ENCODE measurements at places on chromosomes 11 and 22. TPM values are rescaled to one million over a fixed set of nuclear protein-coding genes. Genes with fewer than 3 reads are reported as not detected.
A peak's percentile ranks its signal among the peaks of the same experiment; 100 is the strongest.

DNA sequence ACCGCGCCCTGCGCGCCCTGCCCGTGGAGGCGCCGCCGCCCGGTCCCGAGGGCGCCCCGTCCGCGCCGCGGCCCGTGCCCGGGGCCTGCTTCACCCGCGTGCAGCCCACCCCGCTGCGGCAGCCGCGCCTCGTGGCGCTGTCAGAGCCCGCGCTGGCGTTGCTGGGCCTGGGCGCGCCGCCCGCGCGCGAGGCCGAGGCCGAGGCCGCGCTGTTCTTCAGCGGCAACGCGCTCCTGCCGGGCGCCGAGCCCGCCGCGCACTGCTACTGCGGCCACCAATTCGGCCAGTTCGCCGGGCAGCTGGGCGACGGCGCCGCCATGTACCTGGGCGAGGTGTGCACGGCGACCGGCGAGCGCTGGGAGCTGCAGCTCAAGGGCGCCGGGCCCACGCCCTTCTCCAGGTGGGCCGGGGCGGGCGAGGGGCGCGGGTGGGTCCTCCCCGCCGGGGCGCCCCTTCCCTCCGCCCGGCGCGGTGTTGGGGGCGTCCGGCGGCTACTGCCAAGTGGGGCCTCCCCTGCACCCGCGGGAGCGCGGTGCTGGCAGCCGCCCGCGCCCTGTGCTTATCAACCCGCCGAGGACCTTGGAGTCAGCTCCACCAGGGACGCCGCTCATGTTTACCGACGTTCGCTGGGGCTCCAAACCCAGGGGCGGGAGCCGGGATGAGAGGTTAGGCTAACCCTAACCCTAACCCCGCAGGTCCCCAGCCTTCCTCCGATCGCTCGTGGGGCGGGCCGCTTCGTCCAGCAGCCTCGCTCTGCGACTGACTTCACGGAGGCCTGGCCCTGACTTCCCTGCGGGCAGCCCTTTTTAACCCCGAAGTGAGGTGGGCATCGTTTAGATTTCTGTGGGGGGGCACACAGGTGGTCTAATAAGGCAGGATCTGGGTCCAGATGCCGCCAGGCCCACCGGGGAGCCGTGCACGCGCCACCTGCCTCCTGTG lies 649 bp downstream of the SELENOO start:
- peaks cover 16% of the 10 kb centered on the region for H3K4me1 ChIP-seq
- DNase-seq: no peak
- H3K36me3 ChIP-seq: peaks cover 20% of the 10 kb centered on the region
- H3K27me3 ChIP-seq: no peaks in the 10 kb centered on the region
- H3K4me3 ChIP-seq: peak overlapping the region; percentile 90

NUDT22 gene
- 47.9 TPM for total RNA-seq

- no peaks in the 10 kb centered on the region for H3K36me3 ChIP-seq
- H3K27ac ChIP-seq: peak overlapping the region; percentile 61
- H3K4me3 ChIP-seq: no peak overlapping the region
Measured at GRCh38 chr11:116701297-116701801, 71.4 kb downstream of the BUD13 start.

MRGPRE gene
- not detected for total RNA-seq

ANO5 gene
- 4.1 TPM for total RNA-seq

DNA sequence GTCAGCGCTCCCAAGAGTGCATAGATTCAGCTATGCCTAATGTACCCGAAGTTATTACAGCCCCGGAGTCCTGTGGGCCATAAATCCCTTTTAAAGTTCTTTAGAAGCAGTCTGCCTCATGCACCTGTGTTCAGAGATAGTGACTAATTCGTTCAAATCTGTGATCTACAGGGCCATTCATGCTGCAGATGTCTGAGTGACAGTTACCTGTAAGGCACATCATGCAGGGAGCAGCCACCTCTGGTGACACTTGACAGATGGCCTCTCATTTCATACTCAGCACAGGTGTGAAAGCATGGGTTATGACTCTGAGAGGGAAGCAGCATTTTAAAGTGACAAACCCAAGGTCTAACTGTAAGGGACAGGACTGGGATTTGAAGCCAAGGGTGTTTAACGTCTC lies 2.4 kb upstream of the E2F8 start:
- H3K4me1 ChIP-seq: peaks cover 14% of the 10 kb centered on the region
- no peak for DNase-seq
- H3K4me3 ChIP-seq: peak overlapping the region; percentile 97
- peaks cover 29% of the 10 kb centered on the region for H3K27me3 ChIP-seq
- H3K27ac ChIP-seq: no peak overlapping the region

LDHAL6A gene
- total RNA-seq: not detected

- H3K27ac ChIP-seq: peak overlapping the region; percentile 37
- no peaks in the 10 kb centered on the region for H3K27me3 ChIP-seq
- peaks cover 58% of the 10 kb centered on the region for H3K4me1 ChIP-seq
- H3K4me3 ChIP-seq: peak overlapping the region; percentile 46
- no peak for DNase-seq
Measured at GRCh38 chr11:34341931-34342533, 15.8 kb downstream of the ABTB2 start.

- peaks cover 18% of the 10 kb centered on the region for H3K4me1 ChIP-seq
- no peak overlapping the region for H3K27ac ChIP-seq
- H3K36me3 ChIP-seq: peaks cover 27% of the 10 kb centered on the region
- H3K4me3 ChIP-seq: no peak overlapping the region
Measured at GRCh38 chr22:46849951-46850350, 87.5 kb downstream of the TBC1D22A start.

XKR3 gene
- total RNA-seq: not detected

GRCh38 chr22:32331918-32332725 lies 25.5 kb upstream of the RFPL3 start:
- H3K4me3 ChIP-seq: no peak overlapping the region
- H3K4me1 ChIP-seq: no peaks in the 10 kb centered on the region
- no peaks in the 10 kb centered on the region for H3K36me3 ChIP-seq

- no peak for DNase-seq
- peaks cover 13% of the 10 kb centered on the region for H3K27me3 ChIP-seq
- no peaks in the 10 kb centered on the region for H3K4me1 ChIP-seq
- H3K27ac ChIP-seq: no peak overlapping the region
Measured at GRCh38 chr11:127574478-127574877, 573.9 kb upstream of the KIRREL3 start.

SLC22A8 gene
- 0.85 TPM for total RNA-seq

DNA sequence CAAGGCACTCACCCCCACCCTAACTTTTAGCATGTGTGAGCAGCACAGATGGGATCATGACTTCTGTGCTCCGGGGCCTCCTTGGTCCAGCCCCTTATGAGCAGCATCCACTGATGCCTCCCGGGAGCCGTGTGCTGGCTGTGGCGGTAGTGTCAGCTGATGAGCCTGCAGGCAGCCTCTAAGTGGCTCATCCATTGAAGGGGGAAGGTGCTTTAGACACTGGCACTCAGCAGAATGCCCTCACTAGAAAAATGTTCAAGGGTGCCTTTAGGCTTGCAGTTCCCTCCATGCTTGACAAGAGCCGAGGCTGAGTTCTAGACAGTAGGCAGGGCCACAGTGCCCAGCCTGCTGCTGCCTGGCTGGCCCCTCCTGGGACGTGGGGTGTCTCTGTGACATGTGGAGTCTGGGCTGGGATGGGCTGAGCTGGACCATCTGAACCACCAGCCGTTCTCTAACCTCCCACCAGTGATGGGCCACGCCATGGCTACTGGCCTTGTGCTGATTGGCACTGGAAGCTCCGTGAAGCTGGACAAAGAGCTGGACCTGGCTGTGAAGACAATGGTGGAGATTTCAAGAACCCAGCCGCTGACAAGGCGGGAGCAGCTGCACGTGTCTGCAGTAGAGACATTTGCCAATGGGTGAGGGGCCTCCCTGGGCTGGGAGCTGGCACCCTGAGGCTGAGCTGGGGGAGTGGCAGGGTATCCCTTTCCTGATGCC lies 5.8 kb downstream of the TTC38 start:
- H3K4me3 ChIP-seq: no peak overlapping the region
- H3K27ac ChIP-seq: no peak overlapping the region
- no peak for DNase-seq
- peaks cover 15% of the 10 kb centered on the region for H3K36me3 ChIP-seq
- H3K27me3 ChIP-seq: no peaks in the 10 kb centered on the region

NAALADL1 gene
- 4.3 TPM for total RNA-seq

DNA sequence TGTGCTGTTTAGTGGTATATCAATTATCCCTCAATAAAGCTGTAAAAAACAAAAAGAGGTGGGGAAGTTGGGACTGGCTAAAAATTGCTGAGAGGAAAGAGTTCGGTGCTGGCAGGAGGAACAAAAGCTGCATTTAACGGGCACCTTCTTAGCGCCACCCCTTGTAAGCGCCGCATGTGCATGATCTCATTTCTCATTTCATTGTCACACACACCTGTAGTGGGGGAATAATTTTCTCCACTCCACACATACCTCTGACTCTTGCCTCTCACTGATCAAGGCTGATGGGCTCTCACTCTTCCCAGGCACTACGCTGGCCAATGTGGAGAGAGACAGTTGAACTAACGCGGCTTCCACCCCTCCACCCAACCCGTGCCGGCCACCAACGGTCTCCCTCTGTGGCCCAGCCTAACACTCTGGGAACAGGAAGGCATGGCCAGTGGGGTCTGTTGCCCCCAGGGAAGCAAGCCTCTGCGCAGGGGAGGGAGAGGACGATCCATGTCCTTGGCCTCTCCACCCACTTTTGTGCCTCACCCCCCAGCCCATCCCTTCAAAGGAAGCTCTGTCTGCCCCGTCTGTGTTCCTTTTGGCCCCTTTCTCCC lies 186.7 kb upstream of the SYT13 start:
- H3K4me1 ChIP-seq: peaks cover 37% of the 10 kb centered on the region
- no peak for DNase-seq
- H3K4me3 ChIP-seq: no peak overlapping the region
- peaks cover 17% of the 10 kb centered on the region for H3K27me3 ChIP-seq
- H3K27ac ChIP-seq: no peak overlapping the region
- H3K36me3 ChIP-seq: no peaks in the 10 kb centered on the region

- no peak overlapping the region for H3K27ac ChIP-seq
- H3K27me3 ChIP-seq: no peaks in the 10 kb centered on the region
- no peak overlapping the region for H3K4me3 ChIP-seq
- peak; percentile 82 for DNase-seq
Measured at GRCh38 chr11:2305140-2305778, 3.4 kb downstream of the TSPAN32 start.

DNA sequence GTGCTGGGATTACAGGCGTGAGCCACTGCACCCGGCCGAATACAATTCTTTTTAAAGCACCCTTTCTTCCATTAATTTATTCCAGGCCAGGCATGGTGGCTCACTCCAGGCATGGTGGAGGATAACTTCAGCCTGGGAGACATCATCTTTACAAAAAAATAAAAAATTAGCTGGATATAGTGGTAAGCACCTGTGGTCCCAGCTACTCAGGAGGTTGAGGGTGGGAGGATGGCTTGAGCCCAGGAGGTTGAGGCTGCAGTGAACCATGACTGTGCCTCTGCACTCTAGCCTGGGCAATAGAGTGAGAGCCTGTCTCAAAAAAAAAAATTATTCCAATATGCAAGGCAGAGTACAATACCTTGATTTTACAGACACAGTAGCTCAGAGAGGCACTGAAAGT lies 11.4 kb downstream of the TAGLN start:
- DNase-seq: no peak
- no peaks in the 10 kb centered on the region for H3K27me3 ChIP-seq
- no peak overlapping the region for H3K4me3 ChIP-seq

DNA sequence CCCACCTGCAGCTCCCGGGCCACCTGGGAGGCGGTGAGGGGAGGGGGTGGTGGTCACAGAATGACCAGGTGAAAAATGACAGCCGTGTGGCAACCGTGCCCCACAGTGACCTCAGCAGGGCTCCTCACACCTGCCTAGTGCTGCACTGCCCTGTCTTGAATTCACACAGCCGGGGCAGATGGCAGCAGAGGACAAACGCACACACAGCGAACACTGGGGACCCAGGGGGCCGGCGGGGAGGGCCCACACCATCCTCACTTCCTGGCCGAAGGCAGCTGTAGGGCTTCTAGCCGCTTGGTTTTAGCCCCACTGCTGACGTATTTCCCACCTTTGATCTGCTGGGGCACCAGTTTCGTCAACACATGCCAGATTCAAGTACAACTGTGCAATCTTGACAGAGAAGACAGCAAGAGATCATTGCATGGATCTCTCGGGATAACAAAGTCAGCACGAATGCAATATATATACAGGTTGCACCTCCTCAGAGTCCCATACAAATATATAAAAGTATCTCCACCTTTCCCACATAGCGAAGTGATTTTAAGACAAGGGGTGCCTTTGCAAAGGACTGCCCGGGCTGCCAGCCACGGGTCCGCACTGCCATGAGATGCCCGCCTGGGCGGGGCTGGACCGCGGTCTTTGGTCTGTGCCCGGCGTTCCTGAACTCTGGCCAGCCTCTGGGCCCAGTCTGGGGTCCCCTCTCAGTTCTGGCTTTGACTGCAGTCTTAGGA lies 26.9 kb downstream of the TRMU start:
- no peak for DNase-seq
- H3K27ac ChIP-seq: peak overlapping the region; percentile 42
- no peak overlapping the region for H3K4me3 ChIP-seq

- peak; percentile 76 for DNase-seq
- H3K27ac ChIP-seq: no peak overlapping the region
- peaks cover 22% of the 10 kb centered on the region for H3K4me1 ChIP-seq
- no peaks in the 10 kb centered on the region for H3K27me3 ChIP-seq
- H3K4me3 ChIP-seq: peak overlapping the region; percentile 8
- H3K36me3 ChIP-seq: peaks cover 4% of the 10 kb centered on the region
Measured at GRCh38 chr11:48172818-48173609, 43.6 kb upstream of the OR4B1 start.

DNA sequence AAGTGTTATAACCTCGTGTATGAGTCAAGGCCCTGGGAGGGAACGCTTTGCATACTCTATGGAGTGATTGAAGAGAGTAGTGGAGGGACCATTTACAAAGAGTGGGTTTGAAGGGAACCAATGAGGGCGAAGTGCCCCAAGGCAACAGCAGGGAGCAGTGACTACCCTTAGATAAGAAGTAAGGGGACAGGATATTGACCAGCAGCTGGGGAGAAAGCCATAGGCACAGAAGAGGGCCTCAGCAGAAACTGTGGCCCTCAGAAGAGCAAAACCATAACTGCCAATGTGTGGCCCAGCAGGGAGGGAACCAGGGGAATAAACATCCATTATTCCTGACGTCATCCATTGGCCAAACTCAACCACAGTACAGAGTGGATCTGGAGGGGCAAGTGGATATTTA lies 24.7 kb downstream of the PARVA start:
- H3K4me1 ChIP-seq: peaks cover 31% of the 10 kb centered on the region
- peak overlapping the region; percentile 14 for H3K4me3 ChIP-seq
- H3K27me3 ChIP-seq: no peaks in the 10 kb centered on the region
- peaks cover 4% of the 10 kb centered on the region for H3K36me3 ChIP-seq

DNA sequence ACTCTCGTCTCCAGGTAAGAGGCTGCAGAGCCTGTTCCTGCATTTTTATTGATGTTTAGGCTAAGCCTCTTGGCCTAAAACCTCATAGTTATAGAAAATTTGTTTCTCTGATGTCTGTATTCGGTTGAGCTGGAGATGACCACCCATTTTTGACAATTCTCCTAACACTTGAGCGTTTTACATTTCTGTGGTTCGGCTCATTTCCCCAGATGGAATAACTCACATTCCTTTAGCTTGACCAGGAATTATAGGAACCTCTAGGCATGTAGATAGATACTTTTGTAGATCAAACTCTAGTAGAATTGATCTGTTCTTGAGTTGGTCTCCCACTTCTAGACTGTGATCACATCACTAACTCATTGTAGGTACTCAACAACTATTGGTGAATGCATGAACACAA lies 172.6 kb upstream of the CADM1 start:
- H3K27me3 ChIP-seq: peaks cover 6% of the 10 kb centered on the region
- DNase-seq: no peak
- H3K27ac ChIP-seq: no peak overlapping the region
- no peak overlapping the region for H3K4me3 ChIP-seq
- H3K4me1 ChIP-seq: peaks cover 34% of the 10 kb centered on the region
